Stimulated activated CD4-positive, alpha-beta T cell treated with anti-CD3 and anti-CD28 coated beads, Interleukin-2, amount 100 ng/mL, for 24 hours (primary cell): ENCODE measurements at places on chromosomes 3 and 15.

DNA sequence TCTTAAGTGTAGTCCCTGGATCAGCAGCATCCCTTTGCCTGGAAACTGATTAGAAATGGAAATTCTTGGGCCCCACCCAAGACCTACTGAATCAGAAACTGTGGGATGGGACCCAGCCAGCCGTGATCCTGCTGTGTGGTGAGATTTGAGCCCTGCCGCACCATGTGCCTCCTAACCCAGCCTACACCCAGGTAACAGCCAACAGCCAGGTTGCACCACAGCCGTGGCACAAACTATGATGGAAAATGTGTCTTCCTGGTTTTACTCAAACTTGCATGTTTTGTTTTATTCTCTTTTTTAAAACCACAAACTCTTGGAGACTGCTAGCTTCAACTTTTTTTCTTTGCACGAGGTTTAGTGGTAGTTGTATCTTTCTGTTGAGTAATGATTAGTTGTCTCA lies 2.6 kb downstream of the LIMD1 start:
- peak; percentile 44 for DNase-seq

DNA sequence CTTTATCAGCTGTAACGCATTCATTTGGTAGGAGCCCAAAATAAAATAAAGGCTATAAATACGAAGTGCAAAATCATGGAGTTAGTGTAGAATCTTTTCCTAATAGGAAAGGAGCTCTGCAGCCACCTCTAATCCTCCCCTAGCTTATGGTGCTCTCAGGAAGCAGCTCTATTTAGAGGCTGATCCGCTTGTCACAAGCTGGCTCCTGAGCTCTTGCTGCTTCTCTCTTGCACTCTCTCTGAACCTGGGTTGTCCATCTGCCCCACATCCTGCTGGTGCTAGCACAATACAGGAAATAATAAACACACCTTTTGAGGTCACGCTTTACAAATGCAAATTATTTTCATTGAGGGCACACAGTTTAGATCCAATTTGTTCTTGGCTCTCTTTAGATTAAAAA lies 37.3 kb upstream of the BFSP2 start:
- DNase-seq = no peak

DNA sequence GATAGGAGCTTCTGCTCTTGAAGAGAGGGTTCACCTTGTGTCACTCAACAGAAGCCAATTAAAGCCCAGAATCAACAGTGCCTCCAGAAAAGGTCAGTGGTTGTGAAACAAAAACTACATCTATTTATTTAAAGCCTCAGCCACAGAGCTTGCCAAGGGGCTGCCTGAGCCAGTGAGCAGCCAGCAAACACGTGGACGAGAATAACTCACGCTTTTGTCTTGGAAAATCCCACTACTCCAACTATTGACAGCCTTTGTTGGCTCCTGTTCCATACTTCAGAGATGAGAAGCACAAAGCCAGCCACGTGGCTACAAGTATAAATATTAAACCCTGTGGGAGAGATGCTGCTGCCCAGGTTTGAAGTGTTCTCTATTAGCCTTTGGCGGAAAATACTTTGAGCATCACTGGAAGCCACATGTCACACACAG lies 10.3 kb downstream of the GPR156 start:
- no peak for DNase-seq

DNA sequence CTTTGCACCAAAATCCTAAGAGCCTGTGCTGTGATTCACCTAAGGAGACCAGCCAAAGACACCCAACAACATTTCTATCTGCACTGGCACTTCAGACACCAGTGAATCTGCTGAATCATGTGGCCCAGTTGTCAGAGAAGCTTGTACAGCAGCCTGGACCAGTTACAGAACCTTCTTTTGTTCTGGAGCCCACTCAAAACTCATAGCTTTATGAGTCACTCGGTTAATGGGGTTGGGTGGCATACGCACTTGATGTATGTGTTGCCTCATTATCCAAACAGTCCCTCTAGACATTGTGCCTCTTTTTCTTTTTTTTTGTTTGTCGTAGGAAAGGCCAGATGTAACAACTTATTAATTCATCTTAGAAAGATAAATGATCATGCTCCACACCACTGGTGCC lies 25.6 kb upstream of the GOLGA6L2 start:
- DNase-seq = no peak

- no peak for DNase-seq
Measured at GRCh38 chr3:64549869-64550268, 137.9 kb downstream of the ADAMTS9 start.

GRCh38 chr3:72141264-72141663 lies 356.3 kb upstream of the PROK2 start:
- no peak for DNase-seq

GRCh38 chr15:52657338-52657737 lies 21.9 kb downstream of the ATOSA start:
- no peak for DNase-seq

GRCh38 chr3:9254764-9255163 lies 5.3 kb upstream of the SRGAP3 start:
- DNase-seq = no peak

DNA sequence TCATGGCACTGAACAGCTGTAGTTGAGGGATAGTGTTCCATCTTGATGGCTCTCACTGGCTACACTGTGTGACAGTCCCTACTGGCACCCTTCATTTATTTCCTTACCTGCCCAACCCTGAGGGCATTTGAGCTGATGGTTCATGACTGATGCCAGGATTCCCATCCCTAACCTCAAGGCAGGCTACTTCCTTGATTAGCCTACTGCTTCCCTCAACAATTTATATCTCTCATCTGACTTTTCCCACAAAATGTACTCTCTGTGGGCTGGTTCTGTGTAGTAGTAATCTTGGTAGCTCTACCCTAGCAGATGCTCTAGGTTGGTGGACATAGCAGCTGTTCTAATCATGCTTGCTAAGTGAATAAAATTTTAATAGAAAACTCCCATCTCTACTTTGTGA lies 106.0 kb downstream of the THRB start:
- no peak for DNase-seq

GRCh38 chr3:194536871-194537637 lies 50.3 kb upstream of the ATP13A3 start:
- DNase-seq = no peak

- no peak for DNase-seq
Measured at GRCh38 chr3:52249683-52250082, 4.1 kb downstream of the PPM1M start.

DNA sequence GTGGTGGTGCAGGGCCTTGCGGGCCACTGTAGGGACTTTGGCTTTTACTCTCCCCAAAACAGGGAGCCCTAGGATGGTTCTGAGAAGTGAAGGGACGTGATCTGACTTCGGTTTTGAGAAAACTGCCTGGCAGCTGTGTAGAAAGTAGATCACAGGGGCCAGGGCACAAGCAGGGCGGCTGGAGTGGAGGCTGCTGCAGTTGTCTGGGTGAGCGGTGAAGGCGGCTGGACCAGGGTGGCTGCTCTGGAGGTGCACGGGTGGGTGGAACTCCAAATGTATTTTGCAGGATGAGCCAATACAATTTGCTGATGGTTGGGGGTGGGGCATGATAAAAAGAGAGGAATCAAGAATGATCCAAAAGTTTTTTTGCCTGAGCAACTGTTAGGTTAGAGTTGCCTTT lies 29.8 kb upstream of the TRH start:
- DNase-seq = no peak

DNA sequence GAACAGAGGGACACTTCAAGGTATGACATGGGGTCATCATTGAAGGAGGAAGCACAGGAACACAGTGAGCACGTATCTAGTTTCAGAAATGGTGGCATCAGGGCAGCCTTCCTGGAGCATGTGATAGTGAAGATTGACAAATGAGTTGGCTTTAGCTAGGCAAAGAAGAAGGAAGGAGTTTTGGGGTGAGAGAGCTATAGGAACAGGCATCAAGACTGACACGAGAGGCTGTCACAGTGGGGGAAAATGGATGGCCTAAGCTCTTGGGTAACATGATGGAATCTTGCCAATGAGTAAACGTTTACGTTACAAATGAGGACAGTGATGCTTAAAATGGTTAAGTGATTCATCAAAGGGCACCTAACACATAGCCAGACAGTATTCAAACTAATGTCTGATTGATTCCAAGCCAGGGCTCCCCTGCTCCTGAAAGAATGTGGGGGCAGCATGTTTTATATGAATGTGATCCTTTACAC lies 23.1 kb upstream of the GPR171 start:
- DNase-seq = no peak

DNA sequence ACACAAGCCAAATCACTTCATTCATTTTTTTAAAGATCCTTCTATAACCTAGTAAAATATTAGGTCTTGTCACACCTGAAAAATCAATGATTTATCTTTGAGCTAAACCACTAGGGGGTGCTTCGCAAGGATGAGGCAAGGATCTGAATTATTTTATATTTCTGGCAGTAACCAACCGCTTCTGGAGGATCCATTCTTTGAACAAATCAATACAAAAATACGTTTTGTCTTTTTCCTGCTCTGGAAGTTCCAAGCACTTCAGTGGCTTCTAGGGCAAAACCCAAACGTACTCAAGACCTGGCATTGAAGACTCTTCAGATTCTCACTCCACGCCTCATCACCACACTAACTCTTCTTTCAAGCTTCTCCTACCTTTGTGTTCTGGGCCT lies 486 bp downstream of the LSG1 start:
- DNase-seq = no peak

DNA sequence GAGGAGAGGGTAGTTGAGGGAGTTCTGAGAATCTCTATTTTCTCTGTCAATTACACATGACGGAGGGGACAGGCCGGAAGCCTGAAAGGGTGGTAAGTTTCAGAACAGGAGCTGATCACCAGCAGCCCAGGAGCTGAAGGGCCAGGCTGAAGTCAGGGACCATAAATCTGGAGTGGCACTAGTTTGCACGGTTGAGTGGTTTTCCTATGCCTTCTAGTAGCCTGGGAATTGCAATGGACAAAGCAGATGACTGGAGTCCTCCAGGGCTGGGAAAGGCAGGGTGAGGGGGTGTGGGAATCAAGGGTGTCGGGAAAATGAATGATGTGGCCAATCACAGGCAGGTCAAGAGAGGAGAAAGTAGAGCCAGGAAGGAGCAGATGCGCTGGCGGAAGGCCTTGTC lies 72.5 kb downstream of the MAGEF1 start:
- DNase-seq = no peak

DNA sequence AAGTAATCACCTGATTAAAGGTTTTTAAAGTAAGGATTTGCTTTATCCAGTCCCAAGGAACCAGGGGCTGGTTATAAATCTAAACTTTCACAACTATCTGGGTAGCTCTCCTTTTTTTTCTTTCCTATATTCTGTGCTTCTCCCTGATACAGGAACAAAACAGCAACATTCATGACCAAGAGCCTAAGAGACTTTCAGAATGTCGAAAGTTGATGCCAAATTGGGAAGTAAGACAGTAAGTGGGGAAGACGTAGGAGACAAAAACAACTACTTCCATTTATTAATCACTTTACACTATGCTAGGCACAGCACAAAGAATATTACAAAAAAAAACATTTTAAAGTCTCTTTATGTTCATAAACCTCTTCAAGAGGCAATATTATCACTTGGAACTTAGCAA lies 211.6 kb downstream of the MAGI1 start:
- no peak for DNase-seq

DNA sequence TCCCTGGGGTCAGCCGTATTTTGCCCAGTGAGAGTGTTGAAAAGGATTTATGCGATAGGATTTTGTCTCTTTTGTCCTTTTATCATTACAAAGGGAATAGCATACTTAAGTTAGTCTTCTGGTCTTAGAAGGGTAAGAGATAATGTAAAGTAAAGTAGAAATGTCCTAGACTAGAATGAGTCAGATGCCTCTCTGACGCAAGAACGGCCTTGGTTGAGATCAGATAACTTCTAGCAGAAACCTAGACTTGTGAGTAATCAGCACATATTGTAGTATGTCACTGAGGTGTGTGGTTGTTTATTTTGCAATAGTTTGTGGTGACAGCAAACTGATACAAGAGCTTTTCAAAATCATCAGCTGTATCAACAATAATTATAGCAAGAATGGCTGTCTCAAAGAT lies 866.1 kb downstream of the NSUN3 start:
- DNase-seq = no peak

GRCh38 chr3:18008706-18009368 lies 266.4 kb upstream of the TBC1D5 start:
- DNase-seq = no peak

- DNase-seq = no peak
Measured at GRCh38 chr3:81395739-81396513, 365.5 kb downstream of the GBE1 start.

DNA sequence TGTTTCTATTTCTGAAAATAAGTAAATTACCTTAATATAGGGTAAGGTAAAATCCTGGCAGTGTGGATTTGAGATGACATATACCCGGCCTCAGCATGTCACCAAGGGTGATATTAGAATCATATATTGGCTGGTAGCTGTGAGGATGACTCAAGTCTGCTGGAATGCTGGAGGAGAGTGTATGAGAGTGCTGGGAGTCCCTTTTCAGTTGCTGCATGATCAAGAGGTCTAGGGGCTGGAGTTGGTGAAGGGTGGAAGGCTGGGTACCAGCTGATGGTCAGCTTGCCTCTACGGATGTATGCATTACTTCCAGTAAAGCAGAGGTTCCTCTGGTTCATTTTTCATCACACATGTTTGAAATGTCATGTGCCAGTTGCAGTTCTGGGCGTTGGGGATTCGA lies 40.6 kb downstream of the SLC25A26 start:
- DNase-seq = no peak

DNA sequence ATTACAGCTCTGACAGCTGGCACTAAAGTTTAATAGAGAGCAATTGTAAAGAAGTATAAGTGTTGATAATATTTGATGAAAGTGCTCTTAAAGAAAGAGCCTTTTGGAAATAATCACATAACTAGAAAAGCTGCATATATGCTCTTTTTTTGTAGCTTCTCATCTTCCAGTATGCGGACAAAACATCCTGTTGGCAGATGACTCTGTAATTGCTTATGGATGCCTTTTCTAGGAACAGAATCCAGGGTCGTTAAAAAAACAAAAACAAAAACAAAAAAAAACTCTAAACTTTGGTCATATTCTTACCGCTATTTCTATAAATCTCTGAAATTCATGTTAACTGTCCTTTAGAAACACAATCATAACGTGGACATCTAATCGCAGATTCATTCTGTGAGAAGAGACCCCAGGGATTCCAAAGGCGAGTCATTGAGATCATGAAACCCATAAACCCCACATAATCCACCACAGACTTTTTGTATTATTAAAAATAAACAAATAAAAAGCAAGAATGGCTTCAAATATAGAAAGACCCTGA lies 109.8 kb downstream of the EPHA3 start:
- DNase-seq = no peak

DNA sequence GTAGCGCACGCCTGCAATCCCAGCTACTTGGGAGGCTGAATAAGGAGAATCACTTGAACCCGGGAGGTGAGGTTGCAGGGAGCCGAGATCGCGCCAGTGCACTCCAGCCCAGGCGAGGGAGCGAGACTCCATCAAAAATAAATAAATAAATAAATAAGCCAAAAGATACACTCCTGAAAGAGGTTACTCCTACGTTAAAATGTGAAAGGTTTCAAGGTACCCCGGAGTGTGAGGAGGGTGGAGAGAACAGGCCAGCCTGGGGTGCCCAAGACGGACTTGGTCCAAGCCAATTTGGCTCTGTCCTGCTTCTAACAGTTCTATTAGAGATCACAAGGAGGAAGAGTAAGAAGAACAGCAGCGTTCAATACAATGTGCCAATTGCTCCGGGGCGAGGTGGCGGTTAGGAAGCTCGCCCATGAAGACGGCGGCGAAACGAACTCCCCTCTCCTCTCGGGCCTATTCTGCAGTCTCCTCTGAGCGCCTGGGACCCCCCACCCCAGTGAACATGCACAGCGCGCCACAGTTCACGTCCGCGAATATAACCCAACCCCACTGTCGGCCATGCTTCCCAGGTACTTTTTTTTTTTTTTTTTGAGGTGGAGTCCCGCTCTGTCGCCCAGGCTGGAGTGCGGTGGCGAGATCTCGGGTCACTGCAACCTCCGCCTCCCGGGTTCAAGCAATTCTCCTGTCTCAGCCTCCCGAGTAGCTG lies 942 bp downstream of the ELP6 start:
- DNase-seq = peak; percentile 30
